ENCODE measurements at places on chromosomes 1 and 21. TPM values are rescaled to one million over a fixed set of nuclear protein-coding genes. Genes with fewer than 3 reads are reported as not detected.

Gene AGMAT
- total RNA-seq = 1.4 TPM

Gene CD84
- not detected for total RNA-seq

Gene GNL2
- total RNA-seq = 72.7 TPM

Gene TMEM200B
- total RNA-seq = 9.5 TPM

Gene ADGRL2
- 104 TPM for total RNA-seq

Gene PRRX1
- total RNA-seq = 679 TPM

Gene RHCE
- total RNA-seq = 0.27 TPM

Gene ATP6V1G3
- not detected for total RNA-seq

Gene DSCAM
- not detected for total RNA-seq

Gene OXCT2
- total RNA-seq = 0.99 TPM

Gene PIK3CD
- total RNA-seq = 3.0 TPM

Gene ST6GALNAC5
- 0.09 TPM for total RNA-seq

Gene GPX7
- 31.0 TPM for total RNA-seq

Gene PIGV
- total RNA-seq = 11.5 TPM

Gene HPDL
- 1.4 TPM for total RNA-seq

Gene CENPF
- 7.5 TPM for total RNA-seq

Gene TRABD2B
- total RNA-seq = 0.16 TPM

Gene KISS1
- total RNA-seq = not detected

Gene CLEC20A
- total RNA-seq = not detected

Gene ZBTB37
- 11.3 TPM for total RNA-seq

Gene LIPI
- total RNA-seq = not detected

Gene SPATA1
- total RNA-seq = 0.41 TPM

Gene RNU1-3
- under 0.01 TPM for total RNA-seq

Gene RNU1-1
- total RNA-seq = 2,882 TPM

Gene ITLN1
- total RNA-seq = 0.49 TPM

Gene KAZN
- 23.6 TPM for total RNA-seq

Gene CFHR4
- not detected for total RNA-seq

Gene ITSN1
- 35.0 TPM for total RNA-seq

Gene CSMD2
- total RNA-seq = 0.82 TPM

Gene FCGR2B
- not detected for total RNA-seq

Gene ID3
- 51.8 TPM for total RNA-seq

Gene SMIM1
- 4.6 TPM for total RNA-seq

Gene LCE1B
- not detected for total RNA-seq

Gene NUCKS1
- 253 TPM for total RNA-seq

Gene MANEAL
- total RNA-seq = 0.65 TPM

Gene GNAT2
- 0.18 TPM for total RNA-seq

Gene WNT4
- total RNA-seq = not detected

Gene SPRR2E
- total RNA-seq = not detected

Gene HRNR
- total RNA-seq = not detected

Gene GBP5
- total RNA-seq = not detected

Gene NID1
- 26.7 TPM for total RNA-seq

Gene MYOC
- 0.36 TPM for total RNA-seq

Gene CCDC185
- total RNA-seq = not detected

Gene TSPAN2
- total RNA-seq = 2.5 TPM

Gene CD101
- total RNA-seq = 0.09 TPM
